ENCODE measurements at places on chromosomes 7 and 10. TPM values are rescaled to one million over a fixed set of nuclear protein-coding genes. Genes with fewer than 3 reads are reported as not detected.
A peak's percentile ranks its signal among the peaks of the same experiment; 100 is the strongest.

GRCh38 chr10:89183571-89183970, 23.5 kb downstream of the CH25H start:
- DNase-seq = no peak

DNA sequence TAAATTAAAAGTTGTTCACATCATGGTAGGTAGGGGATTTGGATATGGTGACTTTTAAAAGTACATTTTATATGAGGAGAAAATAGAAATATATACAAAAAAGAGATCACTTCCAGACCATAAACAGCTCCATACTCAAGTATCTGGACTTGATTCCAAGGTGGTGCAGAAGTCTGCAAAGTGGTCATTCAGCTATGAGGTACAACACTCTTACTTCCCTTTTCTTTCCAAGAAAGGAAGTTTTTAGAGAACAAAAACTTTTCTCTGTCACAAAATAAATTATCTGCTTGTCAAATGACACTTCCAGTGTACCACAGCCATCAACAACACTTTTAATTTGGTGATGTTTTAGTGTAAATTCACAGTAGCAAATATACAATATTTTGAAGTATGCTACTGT, 1013.5 kb downstream of the GATA3 start:
- DNase-seq = no peak

GRCh38 chr7:25889765-25890164, 262.2 kb upstream of the NFE2L3 start:
- DNase-seq = no peak

Gene LRMDA
- 11.1 TPM for total RNA-seq

DNA sequence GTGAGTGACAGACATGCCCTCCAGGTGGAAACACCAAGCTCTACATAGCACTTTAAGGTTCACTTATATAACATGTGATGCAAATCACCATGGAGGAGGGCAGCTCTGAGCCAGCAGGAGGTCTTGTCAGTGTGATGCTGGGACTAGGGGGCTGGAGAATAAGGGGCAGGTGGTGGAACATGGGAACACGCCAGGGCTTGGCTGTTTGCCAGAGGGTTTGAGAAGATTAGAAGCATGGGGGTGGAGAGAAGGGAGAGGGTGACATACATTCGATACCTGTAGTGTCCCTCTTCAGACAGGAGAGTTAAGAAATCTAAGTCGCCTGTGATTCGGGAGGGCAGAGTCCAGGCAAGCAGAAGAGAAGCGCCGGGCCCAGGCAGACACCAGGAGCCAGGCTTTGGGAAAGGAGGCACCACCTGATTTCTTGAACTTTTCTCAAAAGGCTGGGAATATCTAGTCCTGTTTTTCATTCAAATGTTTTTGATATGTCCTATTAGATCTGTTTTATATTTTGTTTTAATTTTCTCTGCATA, 16.9 kb upstream of the LAMB4 start:
- DNase-seq = no peak

Gene MMD2
- not detected for total RNA-seq

DNA sequence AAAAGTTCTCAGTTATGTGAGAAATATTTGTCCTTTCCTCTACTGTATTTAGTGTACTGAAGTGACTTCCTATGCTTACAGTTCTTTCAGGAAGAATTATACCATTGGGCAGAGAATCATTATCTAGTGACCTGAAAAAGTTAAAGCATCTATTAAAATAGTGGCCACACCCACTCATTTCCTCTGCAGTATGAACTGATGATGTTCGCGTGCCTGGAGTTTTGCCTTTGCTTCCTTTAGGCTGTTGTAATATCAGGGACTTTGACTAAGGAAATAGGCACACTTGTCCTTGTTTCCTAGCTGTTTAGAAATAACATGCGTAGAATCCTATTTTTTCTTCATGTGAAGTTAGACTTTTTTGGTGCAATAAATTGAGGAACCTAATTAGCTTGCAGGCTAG, 100.7 kb downstream of the ZMYND11 start:
- no peak for DNase-seq

Gene ABCA13
- total RNA-seq = under 0.01 TPM

DNA sequence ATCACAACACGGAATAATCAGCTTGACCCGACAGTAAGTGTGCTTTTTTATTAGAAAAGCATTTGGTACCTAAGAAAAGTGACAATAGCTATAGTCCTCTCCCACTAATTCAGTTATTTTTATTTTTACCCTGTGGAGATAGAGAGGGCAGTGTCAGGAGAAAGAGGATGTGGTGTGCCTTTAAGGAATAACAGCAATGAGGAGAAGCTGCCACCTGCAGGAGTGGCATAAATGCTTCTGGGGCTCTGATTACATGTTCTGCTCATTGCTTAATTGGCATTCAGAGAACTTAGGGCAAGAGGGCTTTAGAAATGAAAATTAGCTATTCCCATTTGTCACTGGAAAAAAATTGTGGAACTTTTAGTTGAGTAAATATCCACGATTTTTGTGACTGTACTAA, 60.1 kb downstream of the DENND11 start:
- no peak for DNase-seq

- DNase-seq = no peak
Measured at GRCh38 chr10:127142856-127143255, 53.5 kb downstream of the INSYN2A start.

Gene GNAT3
- total RNA-seq = not detected

DNA sequence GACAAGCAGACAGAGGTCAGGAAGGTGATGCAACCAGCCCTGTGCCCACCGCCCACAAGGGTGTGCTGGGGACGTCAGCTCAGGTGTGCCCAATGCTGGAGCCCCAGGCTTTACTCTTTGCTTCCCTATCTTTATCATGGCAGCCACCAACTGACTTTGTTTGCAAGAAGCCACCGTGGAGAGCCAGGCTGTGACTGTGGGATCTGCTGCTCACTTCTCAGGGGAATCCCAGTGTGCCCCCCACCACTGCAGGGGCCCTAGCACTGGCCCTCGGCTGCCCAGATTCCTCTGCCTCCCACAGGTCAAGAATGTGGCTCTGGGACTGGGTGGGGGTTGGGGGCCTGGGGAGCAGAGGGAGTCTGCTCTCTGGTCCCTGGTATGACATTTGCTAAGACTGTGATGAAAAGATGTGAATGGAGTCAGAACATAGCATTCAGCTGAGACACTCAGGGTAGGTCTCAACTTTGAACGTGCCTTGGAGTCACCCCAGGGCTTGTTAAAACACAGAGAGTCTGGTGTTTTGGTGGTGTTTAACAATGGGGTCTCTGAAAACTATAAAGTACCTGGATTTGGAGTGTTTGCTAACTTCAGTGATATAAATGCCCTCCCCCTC, 47.3 kb downstream of the ARHGAP22 start:
- DNase-seq = no peak

- DNase-seq = peak; percentile 27
Measured at GRCh38 chr7:2959828-2960599, 83.7 kb downstream of the CARD11 start.

GRCh38 chr7:130096243-130096827, 26.0 kb downstream of the KLHDC10 start:
- DNase-seq = no peak

DNA sequence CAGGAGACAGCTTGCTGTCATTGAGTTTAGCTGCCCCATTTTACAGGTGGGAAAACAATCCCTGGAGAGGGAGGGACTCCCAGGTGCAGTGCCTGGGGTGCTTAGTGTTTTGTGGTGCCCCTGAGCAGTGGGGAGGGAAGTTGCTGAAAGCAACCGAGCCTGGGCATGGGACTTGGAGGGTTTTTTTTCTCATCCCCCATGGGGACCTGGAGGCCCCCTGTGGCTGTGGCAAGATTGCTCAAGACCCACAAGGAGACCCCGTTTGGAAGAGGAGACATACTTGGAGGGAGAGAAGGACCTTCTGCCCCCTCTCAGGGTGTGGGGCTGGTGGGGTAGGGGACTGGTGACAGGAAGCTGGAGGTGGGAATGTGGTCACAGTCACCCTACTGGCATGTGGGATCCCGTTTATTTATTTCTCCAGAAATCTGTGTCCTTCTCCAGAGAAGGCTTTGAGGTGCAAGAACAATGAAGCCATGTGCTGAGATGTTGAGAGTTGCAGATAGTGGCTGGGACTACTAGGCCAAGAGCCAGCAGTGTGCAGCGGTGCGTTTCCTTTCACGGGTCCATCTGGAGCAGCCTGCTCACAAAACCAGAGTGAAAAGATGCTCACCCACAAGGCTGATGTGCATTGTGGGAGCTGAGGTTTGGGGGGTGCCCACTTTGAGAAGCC, 21.5 kb downstream of the ZMIZ1 start:
- DNase-seq = no peak

- no peak for DNase-seq
Measured at GRCh38 chr10:113911113-113911512, 56.7 kb downstream of the NHLRC2 start.

Gene CPA2
- not detected for total RNA-seq

GRCh38 chr7:9391221-9391620, 957.8 kb downstream of the NXPH1 start:
- DNase-seq = no peak

GRCh38 chr7:378041-378420, 88.1 kb downstream of the FOXL3 start:
- DNase-seq = no peak

DNA sequence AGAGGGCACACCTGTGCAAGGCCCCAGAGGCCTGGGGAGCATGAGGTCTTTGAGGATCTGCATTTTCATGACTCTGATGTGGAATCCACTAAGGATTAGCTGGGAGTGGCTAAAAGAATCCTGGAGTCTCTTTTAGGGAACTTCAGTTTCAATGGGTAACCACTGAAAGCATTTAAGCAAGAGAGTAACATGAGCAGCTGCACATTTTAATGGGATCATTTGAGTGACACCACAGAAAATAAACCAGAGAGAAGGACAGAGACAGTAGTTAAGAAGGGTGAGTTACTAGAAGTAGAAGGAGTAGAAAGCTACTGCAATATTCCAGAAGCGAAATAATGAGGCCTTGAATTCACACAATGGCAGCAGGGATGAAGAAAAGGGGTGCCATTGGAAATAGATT, 5.2 kb downstream of the GOT1 start:
- DNase-seq = no peak

DNA sequence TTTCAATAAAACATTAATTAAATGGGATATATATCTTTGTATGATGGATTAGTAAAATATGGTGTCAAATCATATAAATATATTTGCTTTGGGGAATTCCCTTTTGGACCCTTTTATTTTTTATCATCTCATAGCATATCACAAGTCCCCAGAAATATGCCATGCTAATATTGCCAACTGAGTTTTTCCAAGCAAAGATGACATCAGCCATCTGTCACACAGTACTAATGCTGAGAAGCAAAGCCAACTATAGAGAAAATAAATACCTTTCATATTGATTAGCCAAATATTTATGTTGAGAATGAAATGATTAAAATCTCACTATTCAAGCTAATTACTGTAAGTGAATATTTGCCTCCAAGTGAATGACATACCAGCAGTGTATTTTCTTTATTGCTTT, 575.3 kb downstream of the ETV1 start:
- DNase-seq = no peak

DNA sequence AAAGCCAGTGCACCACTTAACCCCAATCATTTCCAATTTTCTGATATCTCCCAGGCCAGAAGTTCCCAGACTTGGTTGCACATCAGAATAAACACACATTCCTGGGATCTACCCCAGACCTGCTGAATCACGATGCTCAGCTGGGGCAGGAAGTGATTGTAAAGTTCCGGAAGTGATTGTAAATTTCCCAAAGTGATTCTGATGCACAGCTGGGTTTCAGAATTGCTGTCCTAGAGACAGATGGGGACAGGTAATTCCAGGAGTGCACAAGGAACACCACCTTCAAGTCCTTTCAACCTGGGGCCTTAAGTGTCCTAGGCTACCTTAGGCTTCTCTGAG, 104.2 kb upstream of the EEPD1 start:
- no peak for DNase-seq

DNA sequence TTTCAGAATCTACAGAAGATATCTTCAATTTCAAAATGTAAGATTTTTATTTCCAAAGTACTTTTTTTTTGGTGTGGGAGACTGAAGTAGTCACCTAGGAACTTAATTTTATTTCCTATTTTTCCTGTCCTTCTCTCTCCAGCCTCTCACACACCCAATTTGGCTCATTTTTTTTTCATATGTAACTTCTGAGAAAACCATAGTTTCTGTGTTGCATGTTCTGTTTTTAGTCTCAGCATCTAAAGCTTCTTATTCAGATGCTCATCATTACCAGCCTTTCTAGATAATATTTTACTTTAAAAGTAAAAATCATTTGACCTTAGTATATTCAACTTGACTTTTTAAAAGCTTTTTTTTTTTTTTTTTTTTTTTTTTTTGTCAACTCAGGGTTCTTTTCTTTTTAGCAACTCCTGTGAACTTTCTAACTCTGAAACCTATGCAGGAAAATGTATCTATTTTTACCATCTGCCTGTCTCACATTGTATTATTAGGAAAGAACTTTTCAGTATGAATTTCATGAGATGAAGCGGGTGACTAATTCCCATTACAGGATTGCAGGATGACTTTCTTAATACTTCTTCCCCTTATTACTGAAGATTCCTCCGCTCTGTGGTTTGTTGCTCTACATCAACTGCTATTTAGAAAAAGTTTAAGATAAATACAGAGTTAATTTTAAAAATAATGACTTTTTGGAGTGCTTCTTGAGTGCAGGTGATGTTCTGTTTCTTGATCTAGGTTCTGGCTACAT, 73.6 kb upstream of the LSM8 start:
- DNase-seq = no peak

Gene ADAMTS14
- total RNA-seq = 0.15 TPM

GRCh38 chr7:2471396-2471795, 4.8 kb downstream of the GRIFIN start:
- no peak for DNase-seq

Gene ZNF503
- total RNA-seq = 10.9 TPM

- DNase-seq = no peak
Measured at GRCh38 chr7:82343716-82344115, 99.9 kb downstream of the CACNA2D1 start.

Gene KIF20B
- total RNA-seq = 3.3 TPM

DNA sequence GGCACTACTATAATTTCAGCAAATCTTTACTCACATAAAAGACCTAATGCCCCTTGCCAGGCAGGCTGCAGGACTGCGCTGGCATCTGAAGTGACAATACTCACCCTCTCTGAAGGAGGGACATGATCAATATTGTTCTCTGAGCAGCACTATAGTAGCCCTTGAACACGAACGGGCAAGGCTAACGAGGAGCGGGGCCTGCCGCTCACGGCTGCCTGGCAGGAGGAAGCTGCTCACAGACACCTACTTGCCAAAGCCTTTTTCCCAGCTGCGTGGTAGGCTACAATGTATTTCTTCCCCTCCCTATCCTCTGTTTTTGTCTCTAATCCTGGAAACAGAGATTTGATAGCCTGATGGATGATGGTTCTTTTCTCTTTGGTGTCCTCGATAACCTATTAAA, 19.9 kb downstream of the PUS7 start:
- DNase-seq = no peak

GRCh38 chr7:108093341-108093740, 36.8 kb downstream of the LAMB4 start:
- no peak for DNase-seq
